ENCODE measurements at places on chromosomes 2 and 18.

GRCh38 chr2:149763358-149763757 lies 175.8 kb upstream of the MMADHC start:
- DNase-seq: no peak

- DNase-seq: no peak
These were observed 150.7 kb upstream of the NRP2 start for GRCh38 chr2:205531489-205532148.

- DNase-seq: no peak
These were observed 788.4 kb downstream of the TSN start for GRCh38 chr2:122543815-122544214.

DNA sequence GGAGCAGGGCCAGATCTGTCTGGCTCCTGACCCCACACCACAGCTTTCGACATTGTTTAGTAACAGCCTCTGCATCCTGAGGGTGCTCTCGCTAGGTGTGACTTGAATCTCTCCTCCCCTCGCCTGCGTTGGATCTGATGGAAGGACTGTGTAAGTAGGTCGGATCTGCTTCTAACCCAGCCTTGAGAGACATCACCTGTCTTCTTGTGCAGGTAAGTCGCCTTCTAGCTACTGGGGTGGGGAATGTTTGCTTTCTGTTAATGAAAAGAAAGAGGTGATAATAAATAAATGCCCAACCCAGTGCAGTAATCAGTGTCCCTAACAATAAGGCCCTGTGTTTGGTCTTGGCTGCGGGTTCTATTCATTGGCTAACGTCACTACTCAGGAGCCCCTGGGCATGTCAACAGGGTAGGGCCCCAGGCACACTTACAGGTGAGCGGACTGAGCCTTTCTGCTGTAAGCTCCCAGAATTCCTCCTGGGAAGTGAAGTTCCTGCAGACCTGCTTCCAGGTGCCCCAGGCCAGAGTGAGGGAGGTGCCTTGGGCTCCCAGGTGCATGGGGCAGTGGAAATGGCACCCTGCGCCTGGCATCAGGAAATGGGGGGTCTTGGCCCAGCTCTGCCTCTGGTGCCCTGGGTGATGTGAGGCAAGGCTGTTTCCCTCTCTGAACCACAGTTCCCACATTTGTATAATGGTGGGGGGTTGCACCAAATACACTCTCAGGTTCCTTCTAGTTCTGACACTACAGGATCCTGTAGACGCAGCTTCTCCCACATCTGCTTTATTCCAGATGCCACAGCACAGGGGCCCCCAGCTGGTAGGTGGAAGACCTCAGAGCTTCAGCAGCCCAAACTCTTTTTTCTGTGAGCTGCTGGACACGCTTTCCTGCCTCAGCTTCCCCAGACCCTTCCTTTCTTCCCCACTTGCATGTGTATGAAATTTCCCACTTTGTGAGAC lies 11.2 kb upstream of the FOSL2 start:
- DNase-seq: no peak

DNA sequence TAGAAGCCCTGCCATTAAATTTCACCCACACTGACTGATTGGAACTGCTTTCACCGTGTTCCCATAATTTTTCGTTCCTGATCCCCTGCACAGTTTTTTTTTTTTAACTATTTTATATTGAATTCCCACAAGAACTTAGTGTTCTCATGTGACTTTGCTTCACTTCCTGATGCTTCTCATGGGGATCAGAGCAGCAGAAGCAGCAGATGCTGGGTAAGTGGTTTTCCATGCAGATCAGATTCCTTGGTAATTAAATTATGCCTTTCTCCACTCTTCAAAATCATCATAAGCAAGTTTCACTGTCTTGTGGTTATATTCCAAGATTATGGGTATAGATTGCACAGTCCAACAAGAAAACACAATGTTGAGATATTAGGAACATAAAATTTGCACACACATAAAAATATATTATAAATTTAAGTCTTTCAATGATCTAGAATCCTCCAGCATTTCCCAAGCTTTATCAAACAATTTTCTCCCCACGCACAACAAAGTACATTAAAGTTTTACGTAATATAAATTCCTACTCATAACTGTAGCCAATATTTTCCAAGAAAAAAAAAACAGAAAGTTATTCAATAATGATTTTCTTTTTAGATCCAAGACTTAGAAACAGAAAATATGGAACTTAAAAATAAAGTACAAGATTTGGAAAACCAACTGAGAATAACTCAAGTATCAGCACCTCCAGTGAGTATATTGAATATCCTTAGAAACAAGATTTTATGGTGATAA lies 277.9 kb downstream of the GULP1 start:
- no peak for DNase-seq

DNA sequence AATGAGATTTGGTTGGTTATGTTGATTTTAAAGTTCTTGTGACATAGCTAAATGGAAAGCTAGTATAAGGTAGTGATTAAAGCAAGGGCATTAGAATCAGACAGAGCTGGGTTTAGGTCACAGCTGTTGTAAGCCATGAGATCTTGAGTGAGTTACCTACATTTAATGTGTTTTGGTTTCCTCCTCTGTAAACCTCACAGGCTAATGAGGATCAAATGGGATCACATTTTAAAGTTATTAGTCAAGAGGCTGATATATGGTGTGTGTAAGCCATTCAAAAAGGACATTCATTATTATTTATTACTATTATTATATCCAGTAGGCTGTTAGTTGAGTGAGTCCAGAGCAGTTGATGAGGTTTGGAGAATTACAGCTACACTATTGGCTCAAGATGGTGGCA lies 416.2 kb downstream of the IRS1 start:
- no peak for DNase-seq

GRCh38 chr2:171271971-171272436 lies 111.3 kb upstream of the TLK1 start:
- peak; percentile 95 for DNase-seq

GRCh38 chr2:196601430-196602306 lies 37.8 kb upstream of the CCDC150 start:
- peak; percentile 99 for DNase-seq

- no peak for DNase-seq
These were observed 327.1 kb downstream of the CCDC178 start for GRCh38 chr18:33113416-33113815.

GRCh38 chr2:9770308-9771100 lies 72.8 kb upstream of the TAF1B start:
- peak; percentile 91 for DNase-seq

DNA sequence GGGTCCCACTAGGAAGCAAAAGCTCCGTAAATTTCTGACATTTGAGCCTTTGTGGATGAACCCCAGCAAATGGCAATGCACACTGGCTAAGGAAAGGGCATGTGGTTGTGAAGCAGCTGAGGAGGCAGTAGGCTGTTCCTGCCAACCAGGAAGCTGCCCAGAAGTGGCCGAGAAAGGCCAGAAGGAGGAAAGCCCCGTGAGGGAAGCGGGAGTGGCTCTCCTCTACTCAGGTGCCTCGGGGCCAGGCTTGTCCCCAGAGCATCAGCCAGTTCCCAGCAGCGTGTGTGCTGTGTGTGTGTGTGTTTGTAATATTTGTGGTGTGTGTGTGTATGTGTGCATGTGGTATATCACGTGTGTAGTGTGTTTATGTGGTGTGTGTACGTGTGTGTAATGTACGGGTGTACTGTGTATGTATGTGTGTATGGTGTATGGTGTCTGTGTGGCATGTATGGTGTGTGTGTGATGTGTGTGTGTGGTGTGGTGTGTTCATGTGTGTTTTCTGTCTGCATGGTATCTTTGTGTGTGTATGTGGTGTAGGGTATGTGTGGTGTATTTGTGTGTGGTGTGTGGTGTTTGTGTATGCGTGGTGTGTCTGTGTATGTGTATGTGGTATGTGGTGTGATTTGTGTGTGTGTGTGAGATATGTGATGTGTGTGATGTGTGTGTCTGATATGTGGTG lies 90.6 kb downstream of the APOB start:
- peak; percentile 4 for DNase-seq

GRCh38 chr2:28487258-28487657 lies 8.6 kb upstream of the PLB1 start:
- DNase-seq: no peak

GRCh38 chr2:160426604-160427003 lies 67.0 kb downstream of the RBMS1 start:
- DNase-seq: no peak

- no peak for DNase-seq
These were observed 4.6 kb downstream of the TXNL4A start for GRCh38 chr18:79983793-79984192.

DNA sequence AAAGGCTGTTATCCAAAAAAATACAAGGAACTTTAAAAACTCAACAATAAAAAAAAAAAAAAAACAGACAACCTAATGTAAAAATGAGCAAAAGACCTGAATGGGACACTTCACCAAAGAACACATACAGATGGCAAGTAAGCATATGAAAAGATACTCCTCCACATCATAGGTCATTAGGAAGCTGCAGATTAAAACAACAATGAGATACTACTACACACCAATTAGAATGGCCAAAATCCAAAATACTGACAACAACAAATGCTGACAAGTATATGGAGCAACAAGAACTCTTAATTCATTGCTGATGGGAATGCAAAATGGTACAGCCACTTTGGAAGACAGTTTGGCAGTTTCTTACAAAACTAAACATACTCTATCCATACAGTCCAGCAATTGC lies 84.2 kb downstream of the DYNC1I2 start:
- no peak for DNase-seq

- no peak for DNase-seq
These were observed 157.5 kb downstream of the ZFP36L2 start for GRCh38 chr2:43068631-43069517.

- DNase-seq: no peak
These were observed 23.4 kb downstream of the DAPL1 start for GRCh38 chr2:158818511-158818910.

- DNase-seq: no peak
These were observed 175.7 kb downstream of the FAM210A start for GRCh38 chr18:13550418-13551304.

- DNase-seq: no peak
These were observed 148.5 kb upstream of the RAB12 start for GRCh38 chr18:8460748-8461147.

GRCh38 chr2:69576880-69577279 lies 66.7 kb downstream of the AAK1 start:
- no peak for DNase-seq

GRCh38 chr2:202831242-202832220 lies 40.0 kb downstream of the ICA1L start:
- peak; percentile 79 for DNase-seq

DNA sequence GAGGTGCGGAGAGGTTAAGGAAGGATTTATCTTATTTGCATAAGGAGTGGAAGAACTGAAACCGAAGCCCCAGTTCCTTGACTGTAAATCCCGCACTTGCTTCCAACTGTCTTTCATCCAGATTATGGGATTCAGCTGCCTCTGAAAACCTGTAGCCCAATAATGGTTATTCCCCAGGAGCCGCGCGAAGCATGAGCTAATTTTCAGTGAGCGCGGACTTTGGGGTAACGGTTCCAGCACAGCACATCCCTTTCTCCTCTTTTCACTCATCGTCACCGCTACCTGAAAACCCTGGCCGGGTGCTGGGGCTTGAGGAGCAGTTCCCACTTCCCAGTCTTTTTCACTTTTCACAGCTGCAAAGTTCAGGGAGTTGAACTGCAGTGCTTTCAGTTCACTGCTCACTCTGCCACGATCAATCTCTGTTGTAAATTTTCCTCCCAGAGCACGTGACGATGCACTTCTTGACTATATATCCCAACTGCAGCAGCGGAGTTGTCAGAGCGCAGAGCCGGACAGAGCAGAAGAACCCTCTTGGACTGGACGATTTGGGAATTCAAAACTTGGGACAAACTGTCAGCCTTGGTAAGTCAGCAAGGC lies at the start of gene KCNE4:
Gene KCNE4 (plus strand): TSS at position 498 of the 597 bp plus-strand sequence. CDS start 641 bp downstream, outside the sequence.
- peak; percentile 67 for DNase-seq

DNA sequence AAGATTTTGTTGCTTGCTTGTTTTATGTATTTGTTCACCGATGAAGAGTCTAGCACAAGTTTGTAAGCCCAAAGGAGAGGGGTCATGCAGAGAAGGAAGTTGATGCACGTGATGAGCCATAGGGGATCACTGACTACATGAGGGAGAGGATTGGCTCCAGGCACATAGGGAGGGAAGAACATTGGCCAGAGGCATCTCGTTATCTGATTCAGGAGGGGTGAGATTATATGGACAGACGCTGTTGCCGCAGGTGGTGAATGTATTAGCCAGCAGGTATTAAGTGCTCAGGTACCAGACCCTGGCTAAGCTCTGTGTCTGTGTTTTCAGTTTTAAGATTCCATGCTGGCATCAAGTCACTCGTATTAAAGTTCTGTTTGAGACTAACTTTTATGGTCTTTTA lies 91.8 kb upstream of the CHST9 start:
- DNase-seq: no peak

DNA sequence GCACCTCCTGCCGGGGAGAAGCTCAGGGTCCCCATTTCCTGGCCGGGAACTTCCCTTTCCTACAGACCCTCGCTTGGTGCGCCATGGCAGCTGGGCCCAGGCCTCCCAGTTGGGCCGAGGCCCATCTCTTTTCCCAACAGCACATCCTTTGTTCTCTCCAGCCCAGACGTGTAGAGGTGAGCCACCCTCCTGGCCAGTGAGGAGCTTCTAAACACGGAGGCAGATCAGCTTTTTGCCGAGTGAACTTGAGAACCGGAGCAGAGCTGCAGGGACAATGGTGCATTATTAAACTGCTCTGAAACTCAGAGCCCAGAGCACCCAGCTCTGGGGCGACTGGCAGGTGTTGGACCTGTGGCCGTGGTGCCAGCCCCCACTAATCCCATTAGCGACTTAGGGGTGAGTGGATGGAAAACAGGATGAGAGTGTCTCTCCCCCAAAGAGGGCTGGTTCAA lies 25.4 kb downstream of the SH3BP4 start:
- DNase-seq: no peak

GRCh38 chr18:45458033-45458432 lies 157.2 kb upstream of the SLC14A2 start:
- no peak for DNase-seq

- no peak for DNase-seq
These were observed 90.5 kb upstream of the YWHAQ start for GRCh38 chr2:9721344-9721743.

GRCh38 chr2:38572167-38572566 lies 30.6 kb downstream of the HNRNPLL start:
- DNase-seq: no peak

DNA sequence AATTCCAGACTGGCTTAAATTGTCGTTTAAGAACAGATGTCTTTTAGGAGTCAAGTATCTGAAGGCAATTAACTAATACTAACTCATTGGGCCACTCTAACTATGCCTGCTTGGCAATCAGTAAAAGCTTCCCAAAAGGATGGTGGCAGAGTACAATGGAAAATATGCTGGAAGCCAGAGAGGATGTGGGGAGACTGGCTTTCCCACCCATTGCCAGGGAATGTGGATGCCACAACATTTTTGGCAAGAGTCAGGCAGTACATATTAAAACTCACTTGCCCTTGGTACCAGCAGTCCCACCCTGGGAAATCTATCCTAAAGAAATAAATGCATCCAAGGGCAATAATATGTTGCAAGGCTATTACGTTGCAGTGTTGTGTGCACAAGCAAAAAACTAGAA lies 74.0 kb upstream of the FZD7 start:
- DNase-seq: no peak

Data from DMS53 (cell line).